Activated CD4-positive, alpha-beta T cell treated with anti-CD3 and anti-CD28 coated beads for 1 hour (primary cell): ENCODE measurements at places on chromosomes 13 and 19.

DNA sequence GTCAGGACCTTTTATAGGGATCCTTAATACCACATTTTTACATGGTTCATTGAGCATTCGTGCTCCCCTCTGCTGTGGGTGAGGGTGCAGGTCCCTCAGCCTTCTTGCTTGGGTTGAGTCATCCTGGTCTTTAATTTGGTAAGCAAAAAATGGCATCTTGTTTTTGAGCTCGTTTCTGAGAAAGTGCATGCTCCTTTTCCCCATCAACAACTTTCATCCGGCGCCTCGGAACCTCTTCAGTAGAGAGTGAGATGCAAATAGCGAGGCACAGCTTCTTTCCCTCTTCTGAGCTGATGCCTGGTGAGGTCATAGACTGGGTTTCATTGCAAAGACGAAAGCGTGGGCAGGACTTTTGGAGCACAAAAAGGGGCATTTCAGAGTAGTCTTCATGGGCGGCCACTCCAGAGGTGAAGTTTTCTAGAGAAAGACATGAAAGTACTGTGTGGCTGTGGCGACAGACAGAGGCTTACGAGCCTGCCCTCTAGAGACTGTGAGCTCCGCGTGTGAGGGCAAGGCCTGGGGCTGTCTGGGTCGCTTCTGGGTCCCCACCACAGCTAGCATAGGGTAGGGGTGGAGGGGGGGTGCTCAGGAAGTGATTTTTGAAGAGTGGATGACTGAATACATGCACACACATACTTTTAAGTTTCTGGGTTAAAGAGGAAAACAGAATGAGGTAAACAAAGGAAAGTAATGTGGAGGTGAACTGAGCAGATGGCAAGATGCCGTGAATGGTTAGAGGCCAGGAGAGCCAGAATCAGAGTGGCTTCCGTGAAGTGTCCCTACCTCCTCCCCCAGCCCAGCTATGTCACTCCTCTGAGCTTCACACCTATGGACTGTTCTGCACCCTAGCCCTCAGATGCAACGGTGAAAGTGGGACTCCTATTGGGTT is 44.3 kb downstream of the BBC3 start:
- DNase-seq: peak; percentile 63

GRCh38 chr13:64817691-64818090 is 2412.4 kb downstream of the PCDH9 start:
- no peak for DNase-seq

GRCh38 chr13:59112221-59112718 is 1051.5 kb downstream of the DIAPH3 start:
- DNase-seq: no peak

- no peak for DNase-seq
Observed at GRCh38 chr19:7860714-7861618, 13.2 kb downstream of the PRR36 start.

- no peak for DNase-seq
Observed at GRCh38 chr19:13034636-13035035, 39.4 kb downstream of the NFIX start.

DNA sequence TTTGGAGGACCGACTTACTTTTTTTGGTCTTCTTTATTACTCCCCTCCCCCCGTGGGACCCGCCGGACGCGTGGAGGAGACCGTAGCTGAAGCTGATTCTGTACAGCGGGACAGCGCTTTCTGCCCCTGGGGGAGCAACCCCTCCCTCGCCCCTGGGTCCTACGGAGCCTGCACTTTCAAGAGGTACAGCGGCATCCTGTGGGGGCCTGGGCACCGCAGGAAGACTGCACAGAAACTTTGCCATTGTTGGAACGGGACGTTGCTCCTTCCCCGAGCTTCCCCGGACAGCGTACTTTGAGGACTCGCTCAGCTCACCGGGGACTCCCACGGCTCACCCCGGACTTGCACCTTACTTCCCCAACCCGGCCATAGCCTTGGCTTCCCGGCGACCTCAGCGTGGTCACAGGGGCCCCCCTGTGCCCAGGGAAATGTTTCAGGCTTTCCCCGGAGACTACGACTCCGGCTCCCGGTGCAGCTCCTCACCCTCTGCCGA is 409 bp downstream of the FOSB start:
- DNase-seq: peak; percentile 55

DNA sequence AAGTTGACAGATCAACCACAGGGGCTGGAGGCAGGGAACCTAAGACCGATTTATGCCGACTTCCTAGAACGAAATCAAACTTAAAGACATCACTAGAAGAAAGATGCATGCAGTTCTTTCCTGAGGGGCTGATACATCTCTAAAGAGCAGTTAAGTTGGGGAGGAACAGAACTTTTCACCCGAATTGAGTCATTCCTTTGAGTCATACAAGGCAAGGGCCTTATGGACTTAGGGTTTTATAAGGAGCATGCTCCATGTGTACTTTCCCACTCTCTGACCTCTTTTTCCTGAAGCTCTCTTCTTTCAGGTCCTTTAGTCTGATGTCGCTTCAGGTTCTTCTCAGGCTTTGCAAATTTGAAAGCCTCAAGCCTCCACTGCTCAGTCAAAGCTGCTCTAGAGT is 7.9 kb upstream of the FBXL3 start:
- no peak for DNase-seq

DNA sequence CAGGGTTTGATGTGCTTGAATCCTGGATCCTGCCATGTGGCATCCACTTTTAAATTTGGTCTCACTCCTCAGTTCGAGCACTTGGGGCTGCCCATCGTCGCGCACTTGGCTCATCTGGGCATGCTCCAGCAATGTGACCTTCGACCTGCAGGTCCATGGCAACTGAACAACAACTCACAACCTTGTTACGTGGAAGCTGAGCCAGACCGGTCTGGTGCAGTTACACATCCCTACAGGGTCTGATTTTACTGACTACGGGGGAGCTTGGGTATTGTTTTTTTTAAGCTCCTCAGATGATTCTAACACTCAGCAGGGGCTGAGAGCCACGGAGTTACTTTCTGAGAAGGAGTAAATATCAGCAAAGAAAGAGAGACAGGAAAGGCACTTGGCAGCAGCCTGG is 769.6 kb downstream of the UQCRFS1 start:
- DNase-seq: no peak
